ENCODE measurements at places on chromosomes 7 and 10. TPM values are rescaled to one million over a fixed set of nuclear protein-coding genes. Genes with fewer than 3 reads are reported as not detected.

AKR1C4 gene
- not detected for total RNA-seq

DNA sequence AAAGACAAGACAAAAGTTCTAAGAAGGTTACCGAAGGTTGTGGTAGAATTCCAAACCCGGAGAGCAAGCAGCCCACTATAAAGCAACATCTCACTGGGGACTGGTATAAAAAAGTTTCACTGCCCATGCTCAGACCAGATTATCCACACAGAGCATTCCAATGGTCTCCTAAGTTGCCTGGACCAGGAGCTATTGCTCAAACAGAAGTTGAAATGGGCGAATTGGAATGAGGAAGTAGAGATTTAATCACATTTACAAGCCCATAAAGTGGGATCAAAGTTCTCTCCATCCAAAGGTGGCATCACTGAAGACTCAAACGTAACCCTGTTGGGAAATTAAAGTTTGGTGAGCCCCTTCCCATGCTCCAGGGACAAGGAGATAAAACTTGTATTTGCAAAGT lies 19.8 kb downstream of the OR2F1 start:
- no peak overlapping the region for H3K27ac ChIP-seq
- no peak for DNase-seq
- no peaks in the 10 kb centered on the region for H3K27me3 ChIP-seq

- no peaks in the 10 kb centered on the region for H3K4me1 ChIP-seq
- no peaks in the 10 kb centered on the region for H3K36me3 ChIP-seq
- no peak overlapping the region for H3K4me3 ChIP-seq
Measured at GRCh38 chr10:62108759-62109586, 159.7 kb downstream of the RTKN2 start.

- H3K36me3 ChIP-seq, result no peaks in the 10 kb centered on the region
- no peak for DNase-seq
- no peak overlapping the region for H3K4me3 ChIP-seq
- no peak overlapping the region for H3K27ac ChIP-seq
Measured at GRCh38 chr10:47454780-47455058, 29.2 kb downstream of the ANXA8 start.

DNA sequence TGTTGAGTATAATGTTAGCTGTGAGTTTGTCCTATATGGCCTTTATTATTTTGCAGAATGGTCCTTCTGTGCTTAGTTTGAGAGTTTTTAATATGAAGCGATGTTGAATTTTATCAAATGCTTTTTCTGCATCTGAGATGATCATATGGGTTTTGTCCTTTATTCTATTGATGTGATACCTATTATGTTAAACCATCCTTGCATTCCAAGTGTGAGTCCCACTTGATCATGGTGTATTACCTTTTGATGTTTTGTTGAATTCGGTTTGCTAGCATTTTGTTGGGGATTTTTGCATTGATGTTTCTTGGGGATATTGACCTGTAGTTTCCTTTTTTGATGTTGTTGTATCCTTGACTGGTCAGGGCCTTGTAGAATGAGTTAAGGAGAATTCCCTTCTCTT lies 166.4 kb downstream of the MLLT10 start:
- H3K4me1 ChIP-seq, result no peaks in the 10 kb centered on the region
- no peaks in the 10 kb centered on the region for H3K36me3 ChIP-seq
- no peak for DNase-seq
- H3K27ac ChIP-seq, result no peak overlapping the region
- no peaks in the 10 kb centered on the region for H3K27me3 ChIP-seq

DNA sequence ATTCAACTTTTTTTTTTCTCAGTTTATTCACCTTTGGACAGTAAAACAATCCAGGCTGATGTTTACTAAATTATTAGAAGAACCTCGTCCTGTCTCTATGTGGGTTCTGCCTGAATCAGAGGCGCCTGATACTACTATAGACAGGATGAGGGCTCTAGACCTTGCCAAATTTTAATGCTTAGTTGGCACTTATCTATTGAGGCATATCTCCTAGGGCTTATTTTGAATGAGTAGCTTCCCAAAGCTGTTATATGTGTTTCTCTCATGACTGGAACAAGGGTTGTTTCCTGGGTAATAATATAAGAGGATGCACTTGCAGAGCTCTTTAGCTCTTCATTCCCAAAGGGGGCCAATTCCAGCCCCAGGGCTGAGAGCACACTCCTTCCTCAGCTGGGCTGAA lies 23.6 kb downstream of the HECW1 start:
- DNase-seq, result no peak
- H3K27ac ChIP-seq, result no peak overlapping the region
- H3K4me3 ChIP-seq, result no peak overlapping the region
- no peaks in the 10 kb centered on the region for H3K27me3 ChIP-seq
- no peaks in the 10 kb centered on the region for H3K4me1 ChIP-seq
- no peaks in the 10 kb centered on the region for H3K36me3 ChIP-seq

All from psoas muscle (tissue), 8 donors.